ENCODE measurements at places on chromosomes 6 and 20.

- DNase-seq, result no peak
Observed at GRCh38 chr6:170049641-170050561, 241.0 kb downstream of the DLL1 start.

- DNase-seq, result no peak
Observed at GRCh38 chr6:4362326-4362725, 227.0 kb upstream of the ECI2 start.

DNA sequence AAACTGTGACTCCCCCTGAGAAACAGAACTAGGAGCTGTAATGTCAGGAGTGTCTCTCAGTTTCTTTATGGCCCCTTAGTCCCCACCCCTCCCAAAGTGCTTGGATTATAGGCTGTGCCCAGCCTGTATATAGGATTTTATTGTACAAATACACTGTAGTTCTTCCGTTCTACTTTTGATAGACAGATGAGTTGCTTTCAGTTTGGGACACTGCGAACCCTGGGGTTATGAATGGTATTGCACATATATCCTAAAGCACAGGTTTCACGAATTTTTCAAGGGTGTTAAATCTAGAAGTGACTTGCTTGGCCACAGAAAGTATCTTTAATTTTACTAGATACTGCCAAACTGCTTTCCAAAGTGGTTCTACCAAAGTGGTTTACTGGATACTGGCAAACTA is 152.9 kb upstream of the ATXN1 start:
- DNase-seq, result no peak

DNA sequence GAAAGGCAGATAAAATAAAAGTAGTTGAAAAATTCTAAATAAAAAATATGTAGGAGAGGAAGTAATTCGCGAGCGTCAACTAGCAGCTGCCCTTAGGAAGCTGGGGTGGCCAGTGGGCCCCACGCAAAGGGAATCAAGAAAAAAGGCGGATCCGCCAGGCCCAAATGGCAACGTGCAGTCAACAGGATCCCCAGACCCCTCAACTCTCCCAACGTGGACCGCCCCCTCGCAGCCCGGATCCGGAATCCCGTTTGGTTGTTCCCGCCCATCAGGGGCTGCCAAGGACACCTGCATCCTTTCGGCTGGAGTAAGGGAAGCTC is 296 bp downstream of the DZANK1 start:
- DNase-seq, result no peak

- DNase-seq, result no peak
Observed at GRCh38 chr6:79440598-79440997, 96.6 kb downstream of the LCA5 start.

- DNase-seq, result no peak
Observed at GRCh38 chr20:59756241-59756640, 151.9 kb downstream of the PHACTR3 start.

- no peak for DNase-seq
Observed at GRCh38 chr6:3270258-3270657, 11.5 kb downstream of the PSMG4 start.

GRCh38 chr6:148590883-148591282 is 155.9 kb upstream of the UST start:
- DNase-seq, result no peak

- no peak for DNase-seq
Observed at GRCh38 chr6:116456927-116457326, 4.2 kb upstream of the CALHM6 start.

DNA sequence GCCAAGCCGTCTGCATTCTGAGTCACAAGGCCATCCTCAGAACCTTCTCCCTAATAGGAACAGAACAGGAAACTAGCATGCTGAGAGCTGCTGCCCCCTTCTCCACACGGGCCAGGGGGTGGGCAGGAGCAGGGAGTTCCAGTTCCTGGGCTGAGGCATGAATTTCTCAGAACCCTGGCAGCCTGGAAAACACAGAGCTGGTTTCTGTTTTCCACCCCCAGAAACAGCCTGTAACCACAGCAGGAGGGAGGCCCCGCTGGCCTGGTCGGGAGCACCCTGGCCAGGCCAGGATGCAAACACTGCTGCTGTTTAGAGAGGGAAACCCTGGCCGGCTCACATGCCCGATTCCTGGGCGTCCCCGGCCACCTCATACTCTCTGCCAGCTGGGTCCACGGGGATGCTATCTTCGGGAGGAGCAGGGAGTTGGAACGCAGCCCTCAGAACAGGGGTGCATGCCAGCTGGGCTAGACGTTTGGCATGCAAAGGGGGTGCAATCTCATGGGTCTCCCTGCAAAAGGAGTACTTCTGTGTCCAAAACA is 130.1 kb downstream of the NFATC2 start:
- no peak for DNase-seq

GRCh38 chr6:17405944-17406245 is 12.5 kb downstream of the CAP2 start:
- DNase-seq, result no peak

- DNase-seq, result peak; percentile 46
Observed at GRCh38 chr20:8156235-8157079, 24.4 kb downstream of the PLCB1 start.

- no peak for DNase-seq
Observed at GRCh38 chr6:85764844-85765243, 122.2 kb upstream of the SYNCRIP start.

- DNase-seq, result no peak
Observed at GRCh38 chr6:86820750-86821149, 116.6 kb upstream of the HTR1E start.

DNA sequence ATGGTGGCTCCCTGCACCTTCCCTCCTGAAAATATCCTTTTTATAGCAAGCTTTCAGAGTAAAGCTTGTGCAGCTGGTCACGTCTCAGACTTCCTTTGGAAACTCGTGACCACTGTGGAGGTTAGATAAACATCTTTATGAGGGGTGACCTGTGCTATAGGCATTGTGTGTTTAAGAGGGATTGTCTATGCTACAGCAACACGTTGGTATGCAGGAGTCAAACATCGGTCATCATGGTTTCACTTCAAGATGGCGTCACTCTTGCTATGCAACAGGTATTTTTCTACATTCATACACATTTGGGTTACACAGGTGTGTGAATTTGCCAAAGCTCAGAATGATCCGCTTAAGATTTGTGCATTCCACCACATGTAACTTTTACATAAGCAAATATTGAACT is 14.6 kb upstream of the BLCAP start:
- DNase-seq, result peak; percentile 44

All from LoVo (cell line).